ENCODE measurements at places on chromosomes 3 and 15. TPM values are rescaled to one million over a fixed set of nuclear protein-coding genes. Genes with fewer than 3 reads are reported as not detected.

The DUSP7 gene
- total RNA-seq, result 20.4 TPM

The GOLGA8M gene
- 2.8 TPM for total RNA-seq

The SPG11 gene
- total RNA-seq, result 96.3 TPM

The LRTM1 gene
- not detected for total RNA-seq

The RASSF1 gene
- 27.5 TPM for total RNA-seq

The IQSEC1 gene
- total RNA-seq, result 49.8 TPM

The CGNL1 gene
- 7.9 TPM for total RNA-seq

The P2RY13 gene
- 4.0 TPM for total RNA-seq

The PDE12 gene
- total RNA-seq, result 24.3 TPM

The BFSP2 gene
- total RNA-seq, result not detected

The ZNF620 gene
- total RNA-seq, result 3.2 TPM

The OTOL1 gene
- total RNA-seq, result not detected

The SLC9C1 gene
- 0.46 TPM for total RNA-seq

The MFN1 gene
- 43.3 TPM for total RNA-seq

The IGDCC3 gene
- 0.69 TPM for total RNA-seq

The ASB14 gene
- total RNA-seq, result not detected

The NR2C2 gene
- 52.6 TPM for total RNA-seq

DNA sequence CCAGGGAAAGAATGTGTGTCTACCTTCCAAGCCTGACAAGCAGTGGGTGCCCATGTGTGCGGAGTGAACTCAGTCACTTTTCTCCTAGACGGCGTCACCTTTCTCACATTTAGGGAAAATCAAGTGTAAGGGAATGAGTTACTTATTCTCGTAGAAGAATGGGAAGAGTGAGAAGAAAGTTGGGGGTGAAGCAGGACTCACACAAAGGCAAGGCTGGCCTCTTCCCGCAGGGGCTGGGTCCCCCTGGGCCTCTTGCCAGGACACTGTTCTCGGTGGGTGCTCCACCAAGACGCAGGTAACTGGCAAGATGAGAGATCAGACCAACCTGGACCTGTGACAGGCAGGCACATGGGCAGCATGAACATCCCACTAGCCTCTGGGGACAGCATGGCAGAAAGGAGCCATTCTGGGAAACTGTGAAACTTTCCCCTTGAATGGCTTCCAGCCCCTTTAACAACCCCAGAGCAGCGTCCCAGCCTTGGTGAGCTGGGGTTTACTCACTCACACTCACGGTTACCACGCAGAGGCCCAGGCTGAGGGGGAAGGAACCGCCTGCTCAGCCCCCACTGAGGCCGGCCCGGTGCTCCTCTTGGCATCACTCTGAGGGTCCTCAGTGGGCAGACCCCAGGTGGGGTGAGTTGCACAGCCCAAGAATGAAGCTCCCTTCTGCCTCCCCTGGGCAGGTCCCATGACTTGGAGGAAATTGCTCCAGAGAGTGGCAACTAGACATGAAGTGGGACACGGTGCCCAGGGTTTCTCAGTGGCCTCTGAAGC, 15.0 kb upstream of the SRP14 start:
- DNase-seq, result no peak

GRCh38 chr3:96657710-96658109, 156.7 kb upstream of the EPHA6 start:
- DNase-seq, result no peak

GRCh38 chr15:74769463-74770025, 12.3 kb upstream of the CSK start:
- DNase-seq, result no peak

DNA sequence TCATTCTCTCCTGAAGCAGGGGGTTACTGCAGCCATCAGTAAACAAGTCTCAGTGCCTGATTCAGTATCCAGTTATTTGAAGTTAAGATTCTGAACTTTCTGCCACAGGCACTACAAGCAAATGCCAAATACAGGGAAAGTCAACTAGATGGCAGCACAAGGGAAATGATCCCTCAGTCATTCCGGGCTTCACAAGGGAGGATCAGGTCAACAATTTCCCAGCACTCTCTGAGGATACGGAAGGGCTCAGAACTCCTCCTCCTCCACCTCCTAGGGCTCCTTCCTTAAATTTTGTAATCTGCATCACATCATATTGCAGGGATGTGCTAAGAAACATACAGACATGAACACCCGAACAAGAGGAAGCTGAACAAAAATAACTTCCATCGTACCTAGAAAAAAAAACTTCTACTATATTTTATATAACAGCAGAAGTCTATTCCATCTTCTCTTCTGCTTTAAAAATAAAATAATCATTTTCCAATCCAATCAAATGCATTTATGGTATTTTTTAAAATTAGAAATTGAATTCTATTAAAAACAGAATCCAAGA, 187.1 kb downstream of the FMN1 start:
- no peak for DNase-seq

DNA sequence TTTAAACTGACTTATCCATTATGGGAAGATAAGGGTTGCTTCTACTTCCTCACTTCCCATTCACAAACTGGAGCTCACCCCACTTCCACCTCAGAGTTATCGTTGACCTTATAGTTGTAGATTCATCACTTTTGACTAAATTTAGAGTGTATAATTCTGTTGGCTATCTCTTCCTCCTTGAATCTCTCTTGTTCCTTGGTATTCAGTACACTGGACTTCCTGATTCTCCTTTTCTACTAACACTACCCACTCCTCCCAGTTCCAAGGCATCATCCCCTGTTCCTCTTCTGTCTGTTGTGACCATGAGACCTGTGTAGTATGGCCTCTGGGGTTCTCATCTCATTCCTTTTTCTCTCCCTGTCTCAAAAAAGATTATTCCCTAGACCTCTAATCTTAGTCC, 5.9 kb upstream of the GPR87 start:
- no peak for DNase-seq

- no peak for DNase-seq
These were observed 42.8 kb downstream of the ILDR1 start for GRCh38 chr3:121979246-121979645.

- no peak for DNase-seq
These were observed 42.1 kb downstream of the CDCP1 start for GRCh38 chr3:45103753-45104714.

DNA sequence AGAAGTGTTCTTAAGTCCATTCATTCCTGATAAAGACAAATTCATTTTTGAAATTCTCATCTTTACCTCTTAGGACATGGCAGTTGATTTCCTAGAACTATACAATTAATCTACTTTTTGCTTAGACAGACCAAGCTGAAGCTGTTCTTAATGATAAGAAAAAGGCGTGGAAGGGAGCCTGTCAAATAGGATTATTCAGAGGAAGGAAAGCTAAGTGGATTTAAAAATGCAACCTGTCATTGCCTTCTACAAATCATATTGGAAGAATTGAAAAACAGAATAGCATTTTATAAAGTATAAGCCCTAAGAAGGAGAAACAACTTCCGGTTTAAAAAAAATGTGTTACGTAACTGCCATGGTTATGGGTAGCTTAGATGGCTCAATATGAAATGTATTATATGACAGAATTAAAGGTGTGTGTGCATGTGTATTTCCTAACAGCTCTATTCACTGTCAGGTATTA, 81.2 kb upstream of the RAP2B start:
- no peak for DNase-seq

GRCh38 chr3:8488411-8488810, 13.2 kb upstream of the LMCD1 start:
- no peak for DNase-seq

- no peak for DNase-seq
These were observed 34.9 kb upstream of the MEIS2 start for GRCh38 chr15:37135225-37135624.

GRCh38 chr3:171429635-171430034, 30.6 kb downstream of the TNIK start:
- no peak for DNase-seq

- DNase-seq, result no peak
These were observed 24.5 kb downstream of the FOXP1 start for GRCh38 chr3:71559021-71559420.

- DNase-seq, result no peak
These were observed 12.0 kb downstream of the DNASE1L3 start for GRCh38 chr3:58198804-58199203.

DNA sequence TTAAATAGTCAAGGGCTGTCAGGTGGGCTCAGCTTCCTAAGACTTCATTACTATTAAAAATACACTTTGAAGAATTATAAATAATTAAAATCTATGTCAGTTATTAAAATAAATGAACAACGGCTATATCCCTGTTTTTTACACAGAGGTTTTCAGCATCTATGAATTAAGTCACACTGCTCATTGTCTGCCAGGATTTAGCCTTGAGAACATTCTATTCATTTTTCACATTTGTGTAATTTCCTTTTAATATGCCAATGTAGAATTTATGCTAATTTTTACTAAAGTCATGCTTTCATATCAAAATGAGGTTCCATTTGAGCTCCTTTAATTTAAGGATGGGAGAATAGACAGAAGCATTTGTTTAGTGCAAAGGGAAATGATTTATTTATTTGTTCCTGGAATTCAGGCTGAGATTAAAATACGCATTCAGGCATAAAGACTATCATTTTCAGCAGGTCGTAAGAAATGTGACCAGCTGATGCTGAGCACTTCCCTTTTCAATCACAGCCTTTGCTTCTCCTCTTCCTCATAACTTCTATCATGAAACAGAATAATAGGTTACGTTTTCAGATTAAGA, 345.1 kb downstream of the MFSD1 start:
- no peak for DNase-seq

GRCh38 chr3:172924546-172924945, 174.0 kb downstream of the ECT2 start:
- DNase-seq, result no peak

DNA sequence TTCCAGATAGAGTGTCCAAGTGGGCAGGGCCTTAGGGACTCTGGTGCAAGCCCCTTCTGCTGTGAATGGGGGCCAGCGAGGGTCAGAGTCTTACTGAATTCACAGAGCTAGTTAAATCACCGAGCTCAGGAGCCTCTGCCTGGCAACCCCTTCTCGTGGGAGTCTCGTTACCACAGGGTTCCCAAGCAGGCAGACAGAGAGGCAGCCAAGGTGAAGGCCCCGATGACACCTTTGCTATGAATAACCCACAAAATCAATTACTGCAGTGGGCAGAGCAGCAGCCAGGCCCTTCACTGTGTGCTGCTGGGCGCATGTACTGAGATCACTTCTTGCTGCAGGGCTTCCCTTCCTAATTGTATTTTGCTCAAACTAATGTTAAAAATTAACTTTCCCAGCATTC, 56.9 kb downstream of the SPSB4 start:
- DNase-seq, result peak; percentile 20

DNA sequence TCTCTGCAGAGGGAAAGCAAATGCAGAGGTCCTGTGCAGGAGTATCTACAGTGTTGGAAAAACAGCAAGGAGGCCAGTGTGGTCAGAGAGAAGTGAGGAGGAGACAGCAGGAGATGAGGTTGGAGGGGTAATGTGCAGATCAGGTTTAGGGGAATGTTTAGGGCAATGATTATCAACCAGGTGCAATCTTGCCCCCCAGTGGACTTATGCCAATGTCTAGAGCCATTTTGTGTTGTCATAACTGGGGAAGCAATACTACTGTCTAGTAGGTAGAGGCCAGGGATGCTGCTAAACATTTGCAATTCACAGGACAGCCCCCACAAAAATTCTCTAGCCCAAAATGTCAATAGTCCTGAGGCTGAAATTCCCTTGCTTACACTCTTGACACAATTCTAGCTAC, 13.1 kb downstream of the CCDC191 start:
- no peak for DNase-seq

GRCh38 chr3:26081166-26081565, 291.3 kb downstream of the OXSM start:
- DNase-seq, result no peak

GRCh38 chr3:109336291-109336861, 970 bp downstream of the DPPA4 start:
- no peak for DNase-seq

- no peak for DNase-seq
These were observed 58.1 kb downstream of the FEM1B start for GRCh38 chr15:68335655-68336054.

GRCh38 chr3:172848910-172849309, 98.4 kb downstream of the ECT2 start:
- no peak for DNase-seq

DNA sequence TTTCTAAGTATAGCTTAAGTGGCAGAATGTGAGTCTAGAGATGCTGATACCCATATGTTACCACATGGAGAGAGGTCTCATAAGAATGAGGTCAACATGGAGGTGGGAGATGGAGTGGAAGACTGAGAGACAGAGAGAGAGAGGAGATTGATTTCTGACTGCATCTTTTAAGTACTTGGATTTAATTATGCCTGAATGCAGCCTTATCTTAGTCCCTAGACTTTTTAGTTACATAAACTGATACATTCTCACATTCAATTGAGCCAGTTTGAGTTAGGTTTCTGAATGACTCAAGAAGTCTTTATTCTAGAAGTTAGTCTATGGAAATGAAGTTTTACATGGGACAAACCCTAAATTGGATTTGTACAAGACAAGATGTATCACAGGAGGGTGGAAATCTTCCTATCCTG, 58.5 kb upstream of the TNFSF10 start:
- no peak for DNase-seq

DNA sequence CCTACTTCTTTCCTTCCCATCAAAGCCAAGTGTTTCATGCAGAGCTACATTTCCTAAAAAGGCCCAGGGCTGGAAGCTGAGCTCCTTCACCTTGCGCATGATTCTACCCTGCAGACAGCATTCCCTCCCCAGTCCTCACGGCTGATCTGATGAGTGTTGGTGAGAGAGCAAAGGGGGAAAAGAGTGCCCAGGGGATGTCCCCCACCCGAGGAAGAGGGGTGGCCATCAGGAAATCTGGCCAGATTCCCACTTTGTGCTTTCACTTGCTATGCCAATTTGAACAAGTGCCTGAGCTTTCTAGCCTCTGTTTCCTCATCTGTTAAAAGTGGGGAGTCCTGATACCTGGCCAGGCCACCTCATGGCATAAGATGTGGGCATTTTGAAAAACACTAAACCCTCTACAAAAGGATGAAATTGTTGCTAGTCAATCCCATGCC, 231.0 kb upstream of the TLE3 start:
- DNase-seq, result no peak

GRCh38 chr15:43144512-43144911, 11.1 kb downstream of the TMEM62 start:
- DNase-seq, result no peak
